ENCODE measurements at places on chromosomes 13 and 19.

- DNase-seq: no peak
Observed at GRCh38 chr13:38752686-38753085, 65.8 kb downstream of the FREM2 start.

GRCh38 chr13:104809483-104809882 is 1726.0 kb downstream of the EFNB2 start:
- DNase-seq: peak; percentile 21

- DNase-seq: no peak
Observed at GRCh38 chr19:46073268-46073922, 32.6 kb upstream of the IGFL4 start.

- no peak for DNase-seq
Observed at GRCh38 chr13:35961002-35961401, 170.2 kb downstream of the DCLK1 start.

DNA sequence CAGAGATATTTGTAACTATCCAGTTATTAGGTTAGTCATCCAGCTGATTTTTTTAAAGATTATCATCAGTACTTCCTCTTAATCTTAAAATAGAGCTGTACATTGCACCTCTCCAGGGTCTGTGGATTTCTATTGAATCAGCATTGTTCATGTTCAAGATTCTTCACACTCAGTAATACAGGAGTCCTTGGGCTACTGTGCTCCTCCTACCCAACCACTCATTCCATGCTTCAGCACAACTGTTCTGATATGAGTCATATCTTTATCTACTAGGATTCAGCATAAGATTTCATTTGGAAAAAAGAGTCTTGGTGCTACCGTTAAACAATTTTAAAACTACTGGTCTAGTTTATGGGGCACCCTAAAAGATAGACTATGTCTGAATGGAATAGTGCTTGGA is 357.8 kb downstream of the DCT start:
- DNase-seq: no peak

DNA sequence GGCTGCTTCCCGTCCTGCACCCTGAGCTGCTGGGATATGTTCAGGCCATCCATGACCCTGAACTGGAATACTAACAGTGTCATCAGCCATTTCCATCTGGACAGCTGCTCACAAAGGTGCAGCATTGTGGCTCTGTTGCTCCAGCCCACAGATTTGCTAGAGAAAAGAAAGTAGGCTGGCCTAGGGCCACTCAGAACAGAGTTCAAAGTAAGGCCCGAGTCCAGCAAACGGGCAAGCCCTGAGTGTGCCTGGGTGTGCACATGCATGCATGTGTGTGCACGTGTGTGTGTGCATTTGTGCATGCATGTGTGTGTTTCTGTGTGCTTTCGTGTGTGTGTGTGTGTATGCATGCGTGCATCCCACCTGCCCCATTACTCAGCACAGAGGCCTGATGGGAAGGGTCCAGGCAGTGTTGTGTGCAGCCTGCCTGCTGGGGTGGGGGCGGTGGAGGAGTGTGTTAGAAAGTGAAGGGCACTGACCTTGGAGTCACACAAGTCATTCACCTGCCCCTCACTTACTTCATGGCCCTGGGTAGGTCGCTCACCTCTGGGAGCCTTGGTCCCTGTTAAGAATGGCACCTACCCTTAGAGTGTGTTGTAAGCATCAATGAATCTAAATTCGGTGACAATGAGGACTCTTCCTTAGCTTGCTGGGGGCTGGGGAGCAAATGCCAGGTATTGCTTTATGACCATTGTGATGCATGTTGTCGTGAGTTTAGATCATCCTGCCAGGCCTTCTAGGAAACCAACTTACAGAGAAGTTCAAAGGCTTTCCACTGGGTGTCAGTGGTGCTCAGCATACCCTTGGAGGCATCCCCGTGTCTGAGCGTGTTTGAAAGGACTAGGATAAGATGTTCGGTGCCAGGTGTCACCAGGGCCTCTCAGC is 53.2 kb downstream of the GPR12 start:
- peak; percentile 93 for DNase-seq

DNA sequence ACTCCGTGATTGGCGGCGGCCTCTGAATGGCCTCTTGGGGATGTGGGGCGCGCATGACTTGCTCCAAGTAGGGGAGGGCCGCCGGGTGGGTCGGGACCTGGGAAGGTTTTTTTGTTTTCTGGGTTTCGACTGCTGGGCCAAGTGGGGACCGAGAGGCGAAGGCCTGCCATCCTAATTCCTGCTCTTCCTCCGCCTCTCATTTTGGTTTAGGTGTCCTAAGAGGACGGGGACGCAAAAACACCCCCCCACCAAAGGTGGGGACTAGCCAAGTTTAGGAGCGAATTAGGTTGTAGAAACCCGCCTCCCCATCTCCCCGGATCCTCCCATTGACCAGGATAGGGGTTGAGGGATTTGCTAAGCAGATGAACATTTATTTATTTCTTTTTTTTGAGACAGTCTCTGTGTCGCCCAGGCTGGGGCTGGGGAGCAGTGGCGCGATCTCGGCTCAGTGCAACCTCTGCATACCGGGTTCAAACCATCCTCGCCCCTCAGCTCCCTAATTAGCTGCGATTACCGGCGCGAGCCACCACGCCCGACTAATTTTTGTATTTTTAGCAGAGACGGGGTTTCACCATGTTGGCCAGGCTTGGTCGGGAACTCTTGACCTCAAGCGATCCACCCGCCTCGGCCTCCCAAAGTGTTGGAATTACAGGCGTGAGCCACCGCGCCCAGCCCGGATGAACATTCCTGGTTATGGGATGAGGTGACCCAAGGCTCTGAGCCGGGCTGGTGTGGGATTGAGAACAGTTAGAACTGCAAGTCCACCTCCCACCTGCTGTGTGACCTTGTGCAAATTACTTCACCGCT is 838 bp downstream of the PPP2R1A start:
- peak; percentile 61 for DNase-seq

- no peak for DNase-seq
Observed at GRCh38 chr13:44318161-44318560, 55.5 kb upstream of the SERP2 start.

DNA sequence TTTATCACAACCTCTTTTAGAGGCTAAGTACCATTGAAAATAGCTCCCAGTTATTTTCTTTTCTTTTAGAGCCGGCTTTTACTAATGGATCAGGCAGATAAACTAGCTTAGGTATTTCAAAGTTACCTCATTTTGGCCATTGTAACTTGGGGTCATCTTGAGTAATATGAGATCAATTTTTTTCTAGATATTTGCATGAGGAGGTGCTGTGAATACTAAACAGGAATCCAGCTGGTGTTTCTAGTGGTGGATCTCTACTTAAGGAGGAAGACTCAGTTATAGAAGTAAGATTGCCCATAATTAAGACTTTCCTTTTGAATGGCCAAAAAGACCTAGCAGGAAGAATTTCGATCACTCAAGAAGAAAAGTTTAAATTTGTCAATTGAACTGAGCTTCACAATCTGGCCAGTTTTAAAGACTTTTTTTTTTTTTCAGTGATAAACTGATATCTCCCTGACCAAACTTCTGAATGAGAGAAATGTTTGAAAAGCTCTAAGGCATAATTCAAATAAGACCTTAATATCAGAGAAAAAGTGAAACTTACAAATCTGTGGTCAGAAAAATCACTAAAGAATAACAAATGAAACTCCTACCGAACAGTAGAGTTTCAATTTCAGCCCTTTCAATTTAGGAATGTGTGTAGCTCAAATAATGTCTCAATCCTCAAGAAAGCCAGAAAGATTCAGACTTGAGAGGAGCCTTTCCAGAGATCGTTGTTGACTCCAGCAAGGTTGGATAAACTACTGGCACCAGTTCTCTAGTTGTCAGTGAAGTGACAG is 11.6 kb upstream of the NAA16 start:
- no peak for DNase-seq

All from NCI-H526 (cell line).